ENCODE measurements at places on chromosomes 2 and 18.

GRCh38 chr18:74284191-74284979 lies 7.4 kb downstream of the CYB5A start:
- no peak for DNase-seq

DNA sequence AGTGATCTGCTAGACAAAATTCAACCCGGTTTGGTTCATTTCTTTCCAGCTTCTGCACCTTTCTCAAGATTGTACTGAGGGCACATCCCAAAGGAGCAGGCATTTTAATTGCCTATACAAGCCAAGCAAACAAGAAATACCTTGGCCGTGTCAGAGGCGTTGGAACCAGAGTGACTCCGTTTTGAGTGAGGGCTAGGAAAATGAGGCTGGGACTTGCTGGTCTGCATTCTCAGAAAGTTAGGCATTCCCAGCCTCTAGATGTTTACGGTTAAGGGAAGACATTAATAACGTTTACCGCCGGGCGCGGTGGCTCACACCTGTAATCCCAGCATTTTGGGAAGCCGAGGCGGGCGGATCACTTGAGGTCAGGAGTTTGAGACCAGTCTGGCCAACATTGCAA lies 1.5 kb upstream of the GEMIN6 start:
- DNase-seq = no peak

DNA sequence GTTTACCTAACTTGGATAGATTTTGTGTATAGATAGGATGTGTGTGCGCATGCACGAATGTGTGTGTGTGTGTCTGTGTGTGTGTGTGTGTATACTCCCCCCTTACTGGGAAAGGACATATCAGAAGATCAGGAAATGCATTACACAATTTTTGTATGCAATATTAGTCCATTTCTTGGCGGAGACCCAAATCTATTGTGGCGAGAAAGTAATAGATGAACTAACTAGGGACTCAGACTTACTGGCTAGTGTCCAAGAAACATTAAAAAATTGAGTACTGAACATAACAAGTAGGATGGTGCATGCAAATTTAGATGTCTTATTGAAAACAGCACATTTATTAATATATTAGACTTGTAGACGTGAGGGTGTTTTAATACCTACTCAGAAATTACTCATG lies 1036.5 kb upstream of the FANCL start:
- no peak for DNase-seq

DNA sequence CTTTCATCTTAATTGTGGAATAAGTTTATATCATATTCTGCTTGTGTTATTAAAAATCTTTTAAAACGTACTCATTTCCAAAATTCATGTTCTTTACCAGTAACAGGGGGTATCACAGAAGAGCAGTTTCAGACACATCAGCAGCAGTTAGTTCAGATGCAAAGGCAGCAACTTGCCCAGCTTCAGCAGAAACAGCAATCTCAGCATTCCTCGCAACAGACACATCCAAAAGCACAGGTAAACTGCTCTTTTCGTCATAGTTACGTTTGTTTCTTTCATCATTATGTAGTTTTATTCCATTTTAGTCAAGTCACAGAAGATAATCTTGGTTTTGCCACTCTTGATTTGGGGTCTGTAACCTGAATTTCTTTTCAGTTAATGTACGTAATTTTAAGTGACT lies 93.5 kb upstream of the KIF5C start:
- no peak for DNase-seq

GRCh38 chr2:43126817-43127207 lies 99.6 kb downstream of the ZFP36L2 start:
- no peak for DNase-seq

DNA sequence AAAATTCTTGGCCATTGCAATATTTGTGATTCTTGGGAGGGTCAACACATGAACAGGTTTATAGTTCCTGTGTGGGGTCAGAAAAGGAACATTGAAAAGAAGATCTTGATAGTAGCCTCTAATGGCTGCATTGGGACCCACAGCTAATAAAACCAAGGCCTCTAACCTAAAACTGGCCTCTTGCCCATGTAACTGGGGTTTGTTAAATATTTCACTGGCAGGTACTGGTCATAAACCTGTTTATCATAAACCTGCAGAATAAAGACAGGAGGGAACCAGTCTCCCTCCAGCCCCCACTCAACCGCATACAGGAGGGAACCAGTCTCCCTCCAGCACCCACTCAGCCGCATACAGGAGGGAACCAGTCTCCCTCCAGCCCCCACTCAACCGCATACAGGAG lies 125.3 kb downstream of the PXDN start:
- no peak for DNase-seq
